Stimulated activated effector memory CD8-positive, alpha-beta T cell treated with anti-CD3 and anti-CD28 coated beads, Interleukin-12 subunit alpha, Interleukin-12 subunit beta, amount 100 ng/mL, for 72 hours (primary cell): ENCODE measurements at places on chromosomes 3 and 15.

- no peak for DNase-seq
Observed at GRCh38 chr3:73197187-73197586, 135.7 kb downstream of the EBLN2 start.

- no peak for DNase-seq
Observed at GRCh38 chr3:141789281-141789680, 26.1 kb downstream of the GRK7 start.

- no peak for DNase-seq
Observed at GRCh38 chr15:85094685-85095084, 113.0 kb downstream of the PDE8A start.

GRCh38 chr3:186070550-186070949 is 38.3 kb downstream of the ETV5 start:
- no peak for DNase-seq
